Sigmoid colon (tissue), 7 donors: ENCODE measurements at places on chromosomes 4 and X. TPM values are rescaled to one million over a fixed set of nuclear protein-coding genes. Genes with fewer than 3 reads are reported as not detected.

The EREG gene
- 3.2 TPM for polyA plus RNA-seq

The CENPVL2 gene
- not detected for polyA plus RNA-seq

The SPARCL1 gene
- 10.4 TPM for polyA plus RNA-seq

The NAT8L gene
- polyA plus RNA-seq = not detected

The TCP11X2 gene
- not detected for polyA plus RNA-seq

The NAP1L3 gene
- 1.9 TPM for polyA plus RNA-seq

The POU3F4 gene
- not detected for polyA plus RNA-seq

The SHOX gene
- 0.06 TPM for polyA plus RNA-seq

The HPGD gene
- polyA plus RNA-seq = 249 TPM

The DDIT4L gene
- 0.60 TPM for polyA plus RNA-seq

The GPR173 gene
- 0.23 TPM for polyA plus RNA-seq

The KLHL4 gene
- 0.15 TPM for polyA plus RNA-seq

The BEND2 gene
- not detected for polyA plus RNA-seq

The UGT2B15 gene
- not detected for polyA plus RNA-seq

The GAGE2A gene
- polyA plus RNA-seq = not detected

The SOWAHB gene
- 7.8 TPM for polyA plus RNA-seq

The FGFR3 gene
- 14.0 TPM for polyA plus RNA-seq

The SPIN2B gene
- 12.0 TPM for polyA plus RNA-seq

The F8A1 gene
- 22.2 TPM for polyA plus RNA-seq
